ENCODE measurements at places on chromosomes 5 and 9.

DNA sequence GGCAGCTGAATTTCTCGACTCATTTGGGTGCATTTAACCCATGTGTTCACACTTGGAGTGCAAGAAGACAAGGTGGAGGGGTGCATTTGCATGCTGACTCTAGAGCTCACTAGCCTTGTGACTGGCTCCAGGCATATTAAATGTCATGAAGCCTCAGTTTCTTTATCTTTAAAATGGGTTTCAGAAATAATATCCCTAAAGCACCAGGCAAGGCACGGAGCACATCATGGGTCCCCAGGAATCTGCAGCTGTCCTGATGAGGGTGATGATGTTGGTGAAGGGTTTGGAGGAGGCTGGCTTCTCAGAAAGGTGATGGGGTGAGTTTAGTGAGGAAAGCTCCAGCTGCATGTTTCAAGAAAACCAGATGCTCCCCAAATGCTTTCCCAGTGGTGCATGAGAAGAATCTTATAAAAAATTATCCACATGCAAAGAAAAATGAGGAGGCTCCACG lies 14.8 kb downstream of the STC2 start:
- no peak for DNase-seq

GRCh38 chr5:93567424-93567823 lies 13.6 kb downstream of the NR2F1-AS1 start:
- DNase-seq, result no peak

DNA sequence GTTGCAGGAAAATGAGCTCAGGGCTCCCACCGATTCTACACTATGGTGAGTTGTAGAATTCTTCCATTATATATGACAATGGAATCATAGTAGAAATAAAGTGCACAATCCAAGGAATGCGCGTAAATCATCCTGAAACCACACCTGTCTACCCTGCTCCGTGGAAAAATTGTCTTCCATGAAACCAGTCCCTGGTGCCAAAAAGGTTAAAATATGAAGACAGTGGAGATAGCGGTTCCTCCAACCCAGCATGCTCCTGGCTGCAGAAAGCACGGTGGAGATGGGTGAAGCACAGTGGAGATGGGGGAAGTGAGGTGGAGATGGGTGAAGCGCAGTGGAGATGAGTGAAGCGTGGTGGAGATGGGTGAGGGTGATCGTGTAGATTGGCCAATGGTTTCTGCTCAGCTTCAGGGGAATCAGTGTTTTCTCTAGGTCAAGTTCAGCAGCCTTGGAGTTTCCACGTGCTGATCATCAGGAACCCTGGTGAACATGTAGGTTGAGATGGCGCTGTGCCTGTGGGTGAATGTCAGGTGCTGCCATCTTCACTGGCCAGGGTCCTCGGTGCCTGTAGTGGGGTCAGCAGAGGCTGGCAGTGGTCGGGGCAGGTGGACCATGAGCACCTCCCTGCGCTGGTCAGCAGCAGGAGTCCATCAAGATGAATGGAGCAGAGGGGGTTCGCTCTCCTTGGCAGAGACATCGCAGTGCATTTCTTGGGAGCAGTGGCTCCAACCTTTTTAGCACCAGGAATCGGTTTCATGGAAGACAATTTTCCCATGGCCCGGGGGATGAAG lies 20.3 kb downstream of the PAEP start:
- DNase-seq, result no peak

DNA sequence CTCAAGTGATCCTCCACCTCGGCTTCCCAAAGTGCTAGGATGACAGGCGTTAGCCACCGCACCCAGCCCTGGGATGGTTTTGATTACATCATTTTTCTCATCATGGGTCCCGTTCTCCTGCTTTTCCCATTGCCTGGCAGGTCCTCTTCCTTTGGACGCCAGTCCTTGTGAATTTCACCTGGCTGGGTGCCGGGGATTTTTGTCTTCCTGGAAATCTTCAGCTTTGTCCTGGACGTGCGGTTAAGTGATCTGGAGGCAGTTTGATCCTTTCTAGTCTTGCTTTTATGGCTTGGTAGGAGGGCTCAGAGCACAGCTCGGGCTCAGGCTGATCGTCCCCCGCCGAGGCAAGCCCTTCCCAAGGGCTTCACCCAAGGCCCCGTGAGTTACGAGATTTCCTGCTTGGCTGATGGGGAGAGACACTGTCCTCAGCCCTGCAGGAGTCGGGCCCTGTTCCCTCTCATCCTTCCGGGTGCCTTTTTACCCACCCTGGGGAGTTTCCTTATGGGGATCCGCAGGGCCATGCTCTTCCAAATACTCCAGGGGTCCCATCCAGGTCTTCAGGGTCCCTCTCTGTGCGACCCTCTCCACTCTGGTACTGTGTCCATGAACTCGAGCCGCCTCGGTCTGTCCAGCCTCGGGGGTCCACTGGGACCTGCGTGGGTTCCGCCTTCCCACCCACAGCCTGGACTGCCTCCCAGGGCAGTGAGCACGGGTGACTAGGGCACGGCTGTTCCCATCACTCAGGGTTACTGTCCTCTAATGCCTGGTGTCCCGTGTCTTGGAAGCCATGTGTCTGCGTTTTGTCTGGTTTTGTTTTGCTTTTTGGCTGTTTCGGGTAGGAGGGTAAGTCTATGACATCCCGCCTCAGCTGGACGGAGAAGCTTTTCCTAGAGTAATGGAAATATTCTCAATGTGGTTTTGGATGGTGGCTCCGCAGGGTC lies 22.3 kb upstream of the EGFL7 start:
- DNase-seq, result no peak

- no peak for DNase-seq
Measured at GRCh38 chr5:95892784-95893354, 68.8 kb downstream of the ELL2 start.

- DNase-seq, result no peak
Measured at GRCh38 chr9:76231001-76231400, 163.2 kb downstream of the RFK start.

GRCh38 chr5:76715736-76716455 lies at the start of gene F2R:
F2R (plus strand) TSS chr5:76716126; CDS start chr5:76716308, 182 bp downstream.
- DNase-seq, result peak; percentile 49

DNA sequence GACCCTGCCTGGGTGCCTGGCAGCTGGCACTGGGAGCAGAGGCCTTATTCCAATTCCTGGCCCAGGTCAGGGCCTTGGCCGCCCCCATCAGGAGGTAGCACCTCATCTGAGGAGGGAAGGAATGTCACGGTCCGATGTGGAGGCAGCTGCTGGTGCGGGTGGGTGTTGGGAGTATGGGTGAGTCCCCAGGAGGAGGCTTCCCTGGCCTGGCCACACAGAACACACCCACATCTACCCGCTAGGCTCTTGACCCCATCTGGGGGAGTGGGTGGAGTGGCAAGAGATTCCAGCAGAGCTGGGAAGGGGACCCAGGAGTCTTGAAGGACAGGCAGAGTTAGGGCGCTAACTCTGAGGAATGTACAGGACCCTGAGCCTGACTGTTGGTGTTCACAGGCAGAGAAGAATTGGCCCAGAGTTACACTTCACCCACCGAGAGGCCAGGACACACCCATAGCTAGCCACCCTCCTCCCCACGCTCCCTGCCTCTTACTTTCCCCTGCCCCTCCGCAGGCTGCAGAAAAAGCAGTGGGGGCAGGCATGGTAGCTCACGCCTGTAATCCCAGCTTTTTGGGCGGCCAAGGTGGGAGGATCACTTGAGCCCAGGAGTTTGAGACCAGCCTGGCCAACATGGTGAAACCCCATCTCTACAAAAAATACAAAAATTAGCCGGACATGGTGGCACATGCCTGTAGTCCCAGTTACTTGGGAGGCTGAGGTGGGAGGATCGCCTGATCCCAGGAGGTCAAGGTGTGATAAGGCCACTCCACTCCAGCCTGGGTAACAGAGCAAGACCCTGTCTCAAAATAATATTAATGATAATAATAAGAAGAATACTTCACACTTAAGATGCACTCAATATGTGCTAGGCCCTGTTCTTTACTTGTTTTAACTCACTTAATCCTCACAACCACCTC lies 6.0 kb downstream of the OLFML2A start:
- no peak for DNase-seq

GRCh38 chr9:85431339-85432102 lies 310.2 kb downstream of the AGTPBP1 start:
- DNase-seq, result no peak

DNA sequence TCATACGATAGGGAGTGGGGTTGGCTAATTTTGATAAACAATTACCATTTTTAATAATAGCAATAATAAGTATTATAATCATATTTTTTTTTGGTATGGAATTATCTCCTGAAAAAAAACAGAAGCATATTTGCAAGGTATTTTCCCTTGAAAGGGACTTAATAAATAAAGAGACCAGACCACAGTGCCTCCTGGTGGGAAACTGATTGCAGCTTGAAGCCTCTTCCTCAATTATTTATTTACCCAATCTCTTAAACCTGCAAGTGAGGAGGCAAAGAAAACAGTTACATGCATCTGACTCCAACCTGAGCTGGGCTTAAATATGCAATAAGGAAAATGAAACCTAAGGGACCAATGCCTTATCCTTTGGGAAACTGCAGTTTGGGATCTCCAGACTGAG lies 388.1 kb upstream of the ACO1 start:
- no peak for DNase-seq

DNA sequence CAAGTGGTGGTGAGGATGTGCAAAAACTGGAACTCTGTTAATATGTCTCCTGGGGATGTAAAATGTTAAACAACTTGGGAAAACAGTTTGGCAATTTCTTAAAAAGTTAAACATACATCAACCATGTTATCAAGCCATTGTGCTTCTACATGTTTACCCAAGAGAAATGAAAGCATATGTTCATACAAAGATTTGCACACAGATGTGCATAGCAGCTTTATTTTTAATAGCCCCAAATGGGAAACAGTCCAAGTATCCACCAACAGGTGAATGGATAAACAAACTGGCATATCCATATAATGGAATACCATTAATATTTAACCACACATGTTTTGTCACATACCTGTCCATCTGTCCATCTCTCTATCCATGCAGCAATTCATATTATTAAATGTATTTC lies 6.2 kb downstream of the VPS13A start:
- DNase-seq, result no peak

- DNase-seq, result no peak
Measured at GRCh38 chr9:128911529-128912035, 9.2 kb upstream of the PHYHD1 start.

GRCh38 chr5:39767916-39768315 lies 343.1 kb upstream of the DAB2 start:
- DNase-seq, result no peak

- DNase-seq, result no peak
Measured at GRCh38 chr9:20570087-20570486, 52.2 kb downstream of the MLLT3 start.

- DNase-seq, result no peak
Measured at GRCh38 chr5:50853151-50853550, 186.7 kb downstream of the PARP8 start.

- DNase-seq, result no peak
Measured at GRCh38 chr9:87505869-87506678, 8.4 kb downstream of the DAPK1 start.

All from activated T-helper 1 cell treated with Interleukin-2 at 50 U/mL for 16 hours (primary cell).